D721Med (cell line): ENCODE measurements at places on chromosomes 6 and 20.

GRCh38 chr6:30720738-30721197 is 616 bp downstream of the TUBB start:
- DNase-seq: no peak

DNA sequence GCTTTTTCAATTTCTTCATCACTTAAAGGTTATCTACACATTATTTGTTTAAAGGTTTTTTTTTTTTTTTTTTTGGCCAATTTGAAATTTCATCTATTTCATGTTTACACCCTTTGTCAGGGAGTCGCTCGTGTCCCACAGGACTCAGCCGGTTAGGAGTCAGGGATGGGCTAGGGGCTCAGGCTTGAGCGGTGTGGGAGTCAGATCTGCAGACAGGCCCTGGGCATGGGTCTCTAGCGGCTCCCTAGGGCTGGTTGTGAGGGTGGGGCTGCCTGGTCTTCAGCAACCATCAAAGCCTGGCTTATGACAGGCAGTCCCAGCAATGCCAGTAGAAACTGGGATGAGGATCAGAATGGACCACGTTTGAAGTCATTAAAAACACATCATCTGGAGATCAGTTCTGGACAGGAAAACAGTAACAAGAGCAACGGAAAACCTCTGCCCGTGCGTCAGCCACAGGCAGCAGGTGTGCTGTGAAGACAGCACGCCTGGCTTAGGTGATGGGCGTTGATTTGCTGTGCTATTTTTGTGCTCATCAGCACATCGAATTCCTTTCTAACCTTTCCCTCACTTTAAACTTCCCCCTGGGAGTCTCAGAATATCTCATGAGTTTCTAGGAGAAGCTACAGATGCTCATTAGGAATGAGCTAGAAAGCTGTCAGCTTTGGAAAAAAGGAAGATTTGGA is 91.3 kb upstream of the MPC1 start:
- DNase-seq: no peak

DNA sequence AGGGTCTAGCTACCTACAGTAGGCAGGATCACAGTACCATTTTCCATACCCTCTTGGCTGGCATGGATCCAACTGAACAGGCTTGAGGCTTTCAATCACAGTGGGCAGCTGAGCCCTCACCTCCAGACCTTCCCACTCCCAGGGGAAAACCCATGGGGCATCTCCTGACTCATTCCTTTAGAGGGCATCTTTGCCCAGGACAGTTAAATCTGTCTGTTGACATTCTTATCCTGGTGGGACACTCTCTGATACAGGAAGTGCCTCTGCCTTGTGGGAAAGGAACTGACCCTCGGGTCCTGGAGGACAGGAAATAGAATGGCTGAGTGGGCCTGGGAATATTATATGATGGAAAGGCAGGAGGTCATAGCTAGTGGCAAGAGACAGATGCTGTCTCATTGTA is 10.2 kb upstream of the EPB41L1 start:
- no peak for DNase-seq

DNA sequence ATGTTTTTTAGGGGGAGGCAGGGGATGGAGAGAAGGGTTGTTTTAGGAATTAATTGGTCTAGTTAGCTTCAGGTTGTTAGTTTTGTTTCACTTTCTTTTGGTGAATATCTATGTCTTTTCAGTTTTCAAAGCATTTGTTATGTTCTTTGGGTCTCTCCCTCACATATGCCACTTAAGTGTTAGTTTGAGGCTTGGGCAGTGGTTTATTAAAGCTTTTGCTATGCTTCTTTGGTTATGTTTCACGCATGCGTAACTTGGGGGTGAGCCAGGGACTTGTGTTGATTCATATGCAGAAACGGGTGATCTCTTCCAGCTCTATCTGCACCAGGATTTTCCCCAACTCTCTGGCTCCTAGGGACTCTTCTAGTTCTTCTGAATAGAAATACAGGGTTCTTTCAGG is 11.4 kb upstream of the MMS22L start:
- DNase-seq: no peak
